ENCODE measurements at places on chromosomes 1 and 21.

- no peak for DNase-seq
Observed at GRCh38 chr1:209405183-209405814, 178.2 kb upstream of the CAMK1G start.

GRCh38 chr1:183783767-183784637 is 20.9 kb upstream of the RGL1 start:
- peak; percentile 14 for DNase-seq

DNA sequence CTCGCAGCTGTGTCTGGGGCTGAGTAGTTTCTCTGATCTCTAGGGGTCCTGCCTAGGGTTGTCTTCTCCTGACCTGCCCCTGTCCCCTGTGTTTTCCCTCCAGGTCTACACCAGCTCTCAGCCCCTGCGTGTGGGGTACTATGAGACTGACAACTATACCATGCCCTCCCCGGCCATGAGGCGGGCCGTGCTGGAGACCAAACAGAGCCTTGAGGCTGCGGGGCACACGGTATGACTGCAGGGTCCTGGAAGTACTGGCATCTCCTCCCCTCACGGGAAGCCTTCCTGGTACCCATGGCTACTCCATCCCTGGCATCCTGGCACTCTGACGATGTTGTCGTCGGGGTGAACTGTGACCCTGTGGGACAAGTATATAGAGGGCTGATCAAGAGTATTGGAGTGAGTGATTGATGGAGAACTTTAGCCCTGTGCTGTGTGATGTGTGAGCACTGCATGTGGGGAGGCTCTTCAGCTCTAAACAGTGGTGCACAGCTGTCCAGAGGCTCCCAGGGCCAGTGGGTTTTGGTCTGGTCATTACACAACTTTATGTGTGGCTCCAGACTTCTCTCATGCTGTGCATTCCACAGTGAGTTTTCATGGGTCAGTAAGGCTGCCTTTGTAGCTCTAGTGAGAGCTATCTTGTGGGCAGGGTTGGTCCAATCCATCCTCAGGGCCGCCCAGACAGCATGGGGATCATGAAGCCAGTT is 14.4 kb downstream of the FAAH start:
- no peak for DNase-seq

- no peak for DNase-seq
Observed at GRCh38 chr1:203093754-203094410, 8.1 kb upstream of the MYOG start.

DNA sequence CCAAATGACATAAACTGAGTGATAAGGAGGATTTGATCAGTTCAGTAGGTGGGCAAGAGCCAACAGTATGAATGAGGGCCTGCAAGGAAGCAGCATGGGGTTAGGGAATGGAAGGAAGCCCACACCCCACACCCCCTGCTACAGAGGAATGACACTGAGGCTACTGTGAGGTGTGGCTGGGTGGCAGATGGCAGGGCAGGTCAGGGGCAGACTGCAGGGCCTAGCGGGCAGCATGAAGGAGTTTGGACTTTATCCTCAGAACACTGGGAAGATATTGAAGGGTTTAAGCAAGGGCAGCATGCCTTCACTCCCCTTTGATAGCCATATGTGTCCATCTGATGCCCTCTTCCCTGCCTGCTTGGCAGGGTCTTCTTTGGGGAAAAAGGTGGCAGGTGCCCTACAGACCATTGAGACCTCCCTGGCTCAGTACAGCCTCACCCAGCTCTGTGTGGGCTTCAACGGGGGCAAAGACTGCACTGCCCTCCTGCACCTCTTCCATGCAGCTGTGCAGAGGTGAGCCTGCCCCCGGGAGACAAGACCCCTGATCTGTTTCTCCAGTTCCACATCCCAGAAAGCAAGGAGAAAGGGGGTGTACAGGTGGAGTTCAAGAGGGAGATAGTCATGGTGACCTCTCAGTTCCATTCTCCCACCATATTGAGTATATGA is 4.1 kb upstream of the LENEP start:
- DNase-seq = no peak

- no peak for DNase-seq
Observed at GRCh38 chr1:67051196-67051595, 2.8 kb downstream of the SLC35D1 start.

DNA sequence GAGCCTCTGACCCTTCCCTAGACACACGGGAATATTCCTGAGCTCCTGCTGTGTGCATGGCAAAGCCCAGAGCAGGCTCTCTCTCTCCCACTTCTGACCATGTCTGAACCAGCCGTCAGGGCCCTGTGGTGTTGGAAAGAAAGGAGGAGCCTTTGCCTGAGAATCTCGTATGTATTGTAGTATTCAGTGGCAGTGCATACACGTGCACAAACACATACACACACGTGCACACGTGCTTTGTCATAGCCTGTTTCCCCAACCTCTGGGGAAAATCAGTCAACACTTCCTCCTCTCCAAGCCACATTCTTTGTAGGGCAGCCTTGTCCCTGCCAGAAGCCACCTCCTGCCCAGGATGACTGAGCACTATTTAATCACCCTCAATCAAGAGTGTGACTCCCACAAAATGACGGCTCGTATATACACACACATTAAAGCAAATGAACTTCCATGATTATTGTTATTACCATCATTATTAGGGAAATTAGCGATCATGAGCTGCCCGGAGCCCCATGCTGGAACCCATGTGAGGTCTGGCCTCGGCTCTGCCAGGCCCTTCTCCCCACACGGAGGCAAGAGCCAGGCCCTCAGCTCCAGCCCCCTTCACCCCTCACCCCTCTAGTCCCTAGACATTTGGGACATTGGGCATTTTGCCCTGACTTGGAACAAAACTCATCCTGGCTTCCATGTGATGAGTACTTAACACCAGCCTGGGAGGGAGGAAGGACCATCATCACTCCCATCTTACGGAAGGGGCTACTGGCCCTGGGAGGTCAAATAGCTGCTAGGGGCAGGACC is 331.9 kb downstream of the NPHP4 start:
- DNase-seq = no peak
